ENCODE measurements at places on chromosomes 1 and 21.

- no peak for DNase-seq
These were observed 49.8 kb downstream of the GIPC2 start for GRCh38 chr1:78095593-78095992.

GRCh38 chr1:164753521-164754077 lies 194.6 kb downstream of the PBX1 start:
- DNase-seq, result no peak

DNA sequence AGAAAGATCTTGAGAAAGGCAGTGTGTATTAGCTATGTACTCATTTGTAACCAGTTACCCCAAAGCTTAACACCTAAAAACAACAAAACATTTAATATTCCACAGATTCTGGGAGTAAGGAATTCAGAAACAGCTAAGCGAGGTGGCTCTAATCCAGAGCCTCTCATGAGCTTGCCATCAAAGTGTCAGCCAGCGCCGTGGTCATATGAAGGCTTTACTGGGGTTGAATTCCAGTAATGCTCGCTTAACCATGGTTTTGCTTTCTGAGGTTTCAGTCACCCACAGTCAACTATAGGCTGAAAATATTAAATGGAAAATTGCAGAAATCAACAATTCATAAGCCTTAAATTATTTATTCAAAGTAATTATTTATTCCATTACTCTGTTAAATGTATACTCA lies 101.8 kb downstream of the CLIC6 start:
- DNase-seq, result no peak

DNA sequence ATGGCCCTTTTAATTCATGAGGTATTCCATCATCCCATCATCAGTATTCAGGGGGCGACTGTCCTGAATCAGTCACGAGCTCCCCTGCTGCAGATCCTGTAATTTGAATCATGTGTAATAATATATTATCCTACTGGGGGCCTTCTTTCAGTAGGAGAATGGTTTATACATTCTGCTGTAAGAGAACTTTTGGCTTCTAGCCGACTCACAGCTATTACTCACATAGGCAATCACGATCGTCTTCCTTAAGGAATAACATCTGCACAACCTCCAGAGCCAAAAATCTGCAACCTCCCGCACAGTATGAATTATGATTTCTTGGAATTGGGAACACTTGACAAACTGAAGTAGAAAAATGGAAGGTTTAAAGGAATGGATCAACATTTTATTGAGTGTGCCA lies 343.0 kb downstream of the USP25 start:
- DNase-seq, result no peak

GRCh38 chr1:76073481-76073880 lies 1.1 kb upstream of the ST6GALNAC3 start:
- DNase-seq, result no peak

- DNase-seq, result no peak
These were observed 12.1 kb downstream of the FOXD2 start for GRCh38 chr1:47449822-47450552.

DNA sequence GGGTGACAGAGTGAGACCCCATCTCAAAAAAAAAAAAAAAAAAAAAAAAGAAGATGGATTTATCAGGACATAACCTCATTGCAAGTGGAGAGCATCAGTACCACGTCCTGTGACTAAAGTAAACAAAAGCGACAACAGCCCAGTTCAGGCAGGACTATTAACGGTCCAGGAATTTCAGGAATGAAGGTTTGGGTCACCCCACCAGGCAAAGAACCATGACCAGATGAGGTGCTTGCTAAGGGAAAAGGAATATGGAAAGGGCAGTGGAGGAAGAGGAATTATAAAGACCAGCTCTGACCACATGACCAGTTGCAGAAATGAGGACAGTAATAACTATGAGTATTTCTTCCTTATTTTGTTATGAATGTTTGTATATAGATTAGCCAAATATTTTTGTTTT lies 35.4 kb upstream of the EIF4G3 start:
- no peak for DNase-seq

DNA sequence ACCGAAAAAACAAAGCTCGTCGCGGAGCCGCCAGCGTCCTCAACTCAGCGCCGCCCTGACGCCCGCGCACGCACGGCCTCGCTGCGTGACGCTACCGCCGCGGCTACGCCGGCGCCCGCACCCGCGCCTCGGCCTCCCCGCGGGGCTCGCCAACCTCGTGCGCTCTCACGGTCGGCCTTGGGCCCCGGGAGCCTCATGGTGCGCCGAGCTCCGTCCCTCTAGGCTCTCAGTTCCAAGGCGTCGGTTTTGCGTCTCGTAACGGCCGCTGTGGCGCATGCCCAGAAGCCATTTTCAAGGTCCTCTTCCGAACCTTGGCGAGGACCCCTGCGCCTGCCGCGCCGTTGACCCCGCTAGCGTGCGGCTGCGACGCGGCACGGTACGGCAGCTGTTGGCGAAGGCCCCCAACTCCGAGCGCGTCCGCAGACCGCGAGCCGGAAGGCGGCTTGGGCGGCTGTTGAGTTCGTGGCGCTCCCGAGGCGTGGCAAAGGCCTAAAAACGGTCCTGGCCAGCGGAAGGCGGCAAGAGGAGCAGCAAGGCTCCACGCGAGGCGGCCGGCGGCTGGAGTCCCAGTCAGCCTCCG lies at the start of gene HENMT1:
TSS of gene HENMT1 (minus strand) at position 64 of the 580 bp plus-strand sequence. CDS start 1,209 bp downstream, outside the sequence.
- peak; percentile 86 for DNase-seq

GRCh38 chr21:36178349-36178748 lies 21.7 kb downstream of the DOP1B start:
- no peak for DNase-seq

DNA sequence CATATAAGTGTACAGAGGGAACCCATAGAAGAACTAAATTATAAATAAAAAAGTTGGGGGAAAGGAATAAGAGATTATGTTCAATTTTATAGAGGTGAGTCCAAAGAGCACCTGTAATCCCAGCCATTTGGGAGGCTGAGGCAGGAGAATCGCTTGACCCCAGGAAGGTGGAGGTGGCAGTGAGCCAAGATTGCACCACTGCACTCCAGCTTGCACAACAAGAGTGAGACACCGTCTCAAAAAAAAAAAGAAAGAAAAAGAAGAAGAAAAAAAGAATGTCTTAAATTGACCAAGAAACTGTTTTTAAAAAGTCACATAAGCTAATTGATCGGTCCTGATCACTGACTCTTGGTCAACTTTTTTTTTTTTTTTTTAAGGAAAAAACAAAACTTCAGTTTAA lies 19.1 kb upstream of the ATF3 start:
- no peak for DNase-seq

DNA sequence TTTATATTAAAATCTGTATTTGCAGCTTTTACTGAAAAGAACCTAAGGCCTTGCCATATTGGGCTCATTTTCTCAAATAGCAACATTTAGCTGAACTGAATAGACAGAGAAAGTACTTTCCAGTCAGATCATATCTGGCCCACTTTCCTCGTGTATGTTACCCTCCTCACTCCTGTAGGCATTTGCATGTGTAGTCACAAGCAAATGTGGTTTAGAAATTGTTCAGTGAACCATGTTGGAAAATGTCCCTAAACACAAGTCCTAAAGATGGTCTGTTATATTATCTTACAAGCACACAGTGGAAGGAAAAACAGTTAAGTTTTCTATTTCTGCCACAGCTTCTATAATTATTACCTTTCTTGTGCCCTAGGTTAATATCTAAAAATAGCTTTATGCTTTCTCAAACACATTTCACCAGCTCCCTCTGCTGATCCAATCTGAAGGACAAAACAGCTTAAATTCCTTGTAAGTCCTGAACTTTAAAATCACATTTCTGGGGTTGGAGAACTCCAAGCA lies 606 bp upstream of the FMO4 start:
- DNase-seq, result no peak

DNA sequence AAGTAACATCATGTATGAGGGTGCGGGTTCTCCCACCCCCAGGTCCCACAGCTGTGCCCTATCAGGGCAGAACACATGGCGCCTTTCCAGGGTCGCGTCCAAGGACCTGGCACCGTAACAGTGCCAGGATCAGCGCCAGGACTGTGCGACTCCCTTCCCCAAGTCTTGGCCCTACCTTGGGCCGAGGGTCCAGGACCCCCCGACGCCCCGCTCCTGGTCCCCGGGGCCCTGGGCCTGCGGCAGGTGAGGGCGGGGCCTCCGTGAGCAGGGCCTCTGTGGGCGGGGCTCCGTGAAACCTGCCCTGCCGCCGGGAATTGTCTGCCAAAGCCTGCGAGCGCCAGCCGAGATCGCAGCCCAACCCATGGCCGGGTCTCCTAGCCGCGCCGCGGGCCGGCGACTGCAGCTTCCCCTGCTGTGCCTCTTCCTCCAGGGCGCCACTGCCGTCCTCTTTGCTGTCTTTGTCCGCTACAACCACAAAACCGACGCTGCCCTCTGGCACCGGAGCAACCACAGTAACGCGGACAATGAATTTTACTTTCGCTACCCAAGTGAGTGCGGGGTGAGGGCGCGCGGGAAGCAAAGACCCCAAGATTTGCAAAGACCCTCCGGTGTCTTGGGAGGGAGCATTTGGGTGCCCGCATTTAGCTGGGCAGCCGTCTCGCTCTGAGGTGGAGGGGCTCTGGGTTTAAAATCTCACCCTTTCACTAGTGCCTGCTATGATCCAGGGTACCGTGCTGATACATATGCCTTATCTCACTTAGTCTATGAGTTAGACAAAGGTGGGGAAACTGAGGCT lies at the start of gene RHBG:
TSS of gene RHBG (plus strand) at position 323 of the 796 bp plus-strand sequence. CDS start at position 362, 39 bp downstream.
- peak; percentile 40 for DNase-seq

DNA sequence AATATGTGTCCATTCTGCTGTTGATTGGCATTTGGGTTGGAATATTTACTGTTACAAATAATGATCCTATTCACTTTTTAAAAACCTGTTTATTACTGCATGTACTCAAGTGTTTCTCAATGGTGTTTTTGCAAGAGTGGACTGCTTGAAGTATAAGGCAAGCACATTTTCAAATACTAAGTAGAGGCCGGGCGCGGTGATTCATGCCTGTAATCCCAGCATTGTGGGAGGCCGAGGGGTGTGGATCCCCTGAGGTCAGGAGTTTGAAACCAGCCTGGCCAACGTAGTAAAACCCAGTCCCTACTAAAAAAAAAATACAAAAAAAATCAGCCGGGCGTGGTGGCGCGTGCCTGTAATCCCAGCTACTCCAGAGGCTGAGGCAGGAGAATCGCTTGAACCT lies 276.9 kb upstream of the ADGRL4 start:
- no peak for DNase-seq

DNA sequence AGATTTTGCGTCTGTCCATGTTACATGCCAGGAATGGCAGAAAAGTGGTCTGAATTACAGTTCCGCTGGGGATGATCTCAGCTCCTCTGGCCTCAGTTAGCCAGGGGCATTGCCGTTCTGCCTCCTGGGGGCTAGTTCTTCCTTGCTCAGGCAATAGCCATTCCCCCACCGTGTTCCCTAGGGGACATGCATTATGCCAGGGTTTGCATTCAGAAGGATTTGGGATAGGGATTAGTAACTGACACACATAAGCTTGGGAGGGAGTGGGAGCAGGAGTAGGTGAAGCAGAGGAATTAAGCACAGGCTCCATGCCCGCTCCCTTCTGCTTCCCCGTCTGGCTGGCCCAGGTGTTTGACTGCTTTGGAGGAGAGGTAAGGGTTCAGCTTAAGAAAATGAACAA lies 12.7 kb downstream of the LRRC71 start:
- DNase-seq, result no peak

DNA sequence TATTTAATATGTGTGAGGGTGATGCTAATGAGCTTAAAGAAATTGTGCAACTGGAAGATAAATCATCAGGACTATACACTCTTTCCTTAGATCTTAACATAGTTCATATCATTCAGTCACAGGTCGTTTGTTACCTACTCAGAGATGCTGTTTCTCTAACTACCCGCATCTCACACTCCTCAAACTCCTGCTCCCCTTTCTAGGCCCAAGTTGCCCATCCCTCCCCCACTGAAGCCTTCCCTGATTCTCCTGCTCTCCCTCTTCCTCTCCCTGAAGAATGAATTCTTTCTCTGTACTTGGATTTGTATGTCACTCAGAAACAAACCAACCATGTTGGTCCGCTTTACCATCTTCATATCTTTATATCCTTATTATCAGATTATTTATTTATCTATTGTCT lies 9.1 kb downstream of the SH3GLB1 start:
- no peak for DNase-seq

- no peak for DNase-seq
These were observed 11.4 kb downstream of the METTL13 start for GRCh38 chr1:171792656-171793369.

GRCh38 chr1:223751696-223752095 lies 39.4 kb downstream of the CAPN2 start:
- DNase-seq, result no peak

DNA sequence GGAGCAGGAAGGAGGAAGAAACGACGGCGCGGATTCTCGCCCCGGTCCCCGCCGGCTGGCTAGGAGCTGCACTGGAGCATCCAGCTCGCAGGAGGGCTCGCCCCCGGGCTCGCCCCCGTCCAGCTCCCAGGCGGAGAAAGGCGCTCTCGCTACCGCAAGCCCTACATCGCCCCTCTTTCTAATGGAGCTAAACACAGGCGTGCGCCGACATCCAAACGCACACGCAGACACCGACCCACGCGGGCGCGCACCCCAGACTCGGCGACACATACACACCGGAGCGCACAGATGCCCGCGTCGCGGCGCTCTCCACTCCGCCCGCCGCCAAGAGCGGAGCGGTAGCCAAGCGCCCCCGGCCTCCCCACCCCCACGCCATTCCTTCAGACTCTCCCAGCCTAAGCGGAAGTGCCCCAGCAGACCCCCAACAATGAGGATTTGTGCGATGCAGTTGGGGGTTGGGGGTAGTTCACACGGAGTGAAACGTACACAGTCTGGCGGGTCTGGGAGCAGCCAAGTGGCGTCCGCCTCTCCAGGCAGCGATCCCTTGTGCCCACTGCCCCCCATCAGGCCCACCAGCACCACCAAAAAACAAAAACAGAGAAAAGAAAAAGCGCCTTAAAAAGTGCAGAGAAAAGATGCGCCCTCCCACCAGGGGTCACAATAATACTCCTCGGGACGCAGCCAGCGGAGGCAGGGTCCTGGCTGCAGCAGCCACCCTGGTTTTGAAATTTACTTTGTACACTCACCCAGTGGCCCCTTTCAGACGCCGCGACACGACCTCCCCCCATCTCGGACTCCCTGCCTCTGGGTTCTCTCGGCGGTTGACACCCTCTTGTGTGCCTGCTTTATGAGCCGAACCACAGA lies 1.4 kb downstream of the DAB1 start:
- no peak for DNase-seq

- DNase-seq, result no peak
These were observed 771.5 kb upstream of the ADGRL2 start for GRCh38 chr1:81029266-81029665.

DNA sequence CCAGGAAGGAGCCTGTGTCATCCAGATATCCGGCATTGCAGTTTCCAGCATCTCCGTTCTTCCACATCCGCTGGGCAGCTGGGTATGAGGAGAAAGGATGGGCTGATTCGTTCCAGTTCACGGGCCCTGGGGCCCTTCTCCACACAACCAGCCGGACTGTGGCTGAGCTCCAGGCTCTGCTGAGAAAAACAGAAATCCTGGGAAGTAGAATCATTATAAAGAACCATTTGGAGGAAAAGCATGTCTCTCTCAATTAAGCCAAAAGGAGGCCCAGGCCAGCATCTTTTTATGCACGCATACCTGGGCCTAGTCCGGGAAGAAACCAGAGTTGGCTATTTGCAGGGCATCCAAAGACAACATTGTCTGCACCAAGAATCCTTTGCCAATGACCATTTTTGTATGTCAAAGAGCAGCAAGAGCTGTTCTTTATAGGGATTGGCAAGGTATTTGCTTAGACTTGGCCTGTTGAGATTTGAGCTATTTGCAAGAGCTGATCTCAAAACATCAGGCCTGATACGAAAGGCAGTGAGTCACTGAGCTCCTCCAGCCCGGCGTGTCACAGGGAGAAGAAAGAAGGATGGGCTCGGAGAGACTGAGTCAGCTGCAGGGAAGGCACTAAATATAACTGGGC lies 84.9 kb upstream of the ARHGEF16 start:
- DNase-seq, result no peak
